ENCODE measurements at places on chromosomes 16 and 17.

DNA sequence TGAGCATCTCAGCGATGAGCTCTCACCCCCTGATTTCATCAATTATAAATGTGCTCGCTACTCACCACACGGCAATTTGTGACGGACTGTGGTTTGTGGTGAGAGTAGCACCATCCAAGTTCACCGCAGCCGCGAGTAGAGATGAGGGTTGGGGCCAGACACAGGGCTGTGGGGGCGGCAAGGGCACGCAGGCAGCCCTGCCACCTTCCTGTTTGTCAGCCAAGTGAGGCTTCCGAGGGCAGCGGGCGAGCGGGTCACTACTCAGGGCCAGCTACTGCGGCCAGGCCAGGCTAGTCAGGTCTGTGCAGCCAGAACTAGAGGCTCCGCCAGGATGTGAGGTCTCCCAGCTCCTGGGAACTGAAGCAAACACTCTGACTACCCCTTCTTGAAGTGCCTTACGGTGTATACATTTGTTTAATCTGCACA, 39.6 kb upstream of the MEOX1 start:
- no peak for DNase-seq

DNA sequence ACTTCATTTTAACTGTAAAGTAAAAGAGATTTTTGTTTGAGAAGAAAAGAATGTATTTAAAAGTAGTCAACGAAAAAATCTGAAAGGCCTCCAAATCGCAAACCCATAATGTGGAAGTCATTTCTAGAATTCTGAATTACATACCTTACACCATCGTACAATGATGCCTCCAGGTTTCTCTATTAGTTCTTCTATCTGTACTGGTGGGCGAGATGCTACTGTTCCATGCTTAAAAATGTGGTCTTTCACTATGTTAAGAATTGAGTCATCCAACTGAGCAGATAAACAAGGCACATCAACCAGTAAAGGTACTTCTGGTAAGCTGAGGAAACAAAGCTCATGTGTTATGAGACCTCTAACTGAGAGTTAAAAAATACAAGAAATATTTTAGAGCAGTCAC, 28.5 kb downstream of the CRLF3 start:
- no peak for DNase-seq

DNA sequence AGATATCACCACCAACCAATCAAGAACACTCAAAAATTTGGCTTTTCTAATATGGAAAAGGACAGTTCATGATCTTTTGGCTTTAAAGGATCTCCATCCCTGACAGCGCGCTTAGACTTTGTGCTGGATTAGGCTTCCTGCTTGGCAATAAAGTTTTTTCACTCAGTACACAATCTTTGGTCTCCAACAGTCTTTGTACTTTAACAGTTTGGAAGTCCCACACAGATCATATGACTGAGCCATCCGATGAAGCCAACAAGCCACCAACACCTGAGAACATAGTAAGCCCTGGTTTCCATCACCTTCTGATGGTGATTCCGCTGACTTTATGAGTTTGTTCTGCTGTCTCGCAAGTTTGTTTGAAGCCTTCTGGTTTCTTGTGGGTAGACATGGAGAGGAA, 34.3 kb downstream of the SMURF2 start:
- no peak for DNase-seq

- no peak for DNase-seq
Measured at GRCh38 chr17:48593840-48594537, 410 bp upstream of the HOXB5 start.

GRCh38 chr17:7997186-7997585, 5.2 kb upstream of the GUCY2D start:
- DNase-seq: no peak

DNA sequence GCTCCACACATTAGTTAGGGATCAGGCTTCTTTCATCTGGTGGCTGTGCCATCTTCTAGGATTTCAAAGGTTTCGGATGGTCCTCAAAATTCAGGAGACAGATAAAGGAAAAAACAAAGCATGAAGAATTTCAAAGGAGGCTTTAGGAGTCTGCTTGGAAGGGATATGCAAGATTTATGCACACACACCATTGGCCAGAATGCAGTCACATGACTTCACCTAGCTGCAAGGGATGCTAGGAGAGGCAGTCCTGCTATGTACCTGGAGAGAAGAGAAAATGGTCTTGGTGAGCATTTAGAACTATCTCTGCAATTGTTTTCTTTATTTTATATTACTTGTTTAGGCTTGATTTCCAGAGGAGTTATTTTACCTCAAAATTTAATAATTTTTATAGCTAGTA, 174.6 kb downstream of the PCTP start:
- DNase-seq: no peak

GRCh38 chr17:75652934-75653549, 13.9 kb downstream of the RECQL5 start:
- DNase-seq: no peak

- no peak for DNase-seq
Measured at GRCh38 chr16:69660166-69660565, 66.2 kb downstream of the NQO1 start.

DNA sequence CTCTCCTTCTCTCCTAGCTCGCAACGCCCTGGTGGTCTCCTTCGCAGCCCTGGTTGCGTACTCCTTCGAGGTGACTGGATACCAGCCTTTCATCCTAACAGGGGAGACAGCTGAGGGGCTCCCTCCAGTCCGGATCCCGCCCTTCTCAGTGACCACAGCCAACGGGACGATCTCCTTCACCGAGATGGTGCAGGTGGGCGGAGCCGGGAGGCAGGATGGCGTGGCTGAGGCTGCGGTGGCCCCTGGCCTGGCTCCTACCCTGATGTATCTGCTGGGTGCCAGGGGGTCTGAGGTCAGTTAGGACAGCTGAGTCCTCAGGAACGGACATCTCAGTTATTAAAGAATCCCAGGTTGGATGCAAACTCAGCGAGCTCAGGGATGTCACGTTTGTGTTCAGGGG, 16.7 kb downstream of the SLC26A11 start:
- no peak for DNase-seq

DNA sequence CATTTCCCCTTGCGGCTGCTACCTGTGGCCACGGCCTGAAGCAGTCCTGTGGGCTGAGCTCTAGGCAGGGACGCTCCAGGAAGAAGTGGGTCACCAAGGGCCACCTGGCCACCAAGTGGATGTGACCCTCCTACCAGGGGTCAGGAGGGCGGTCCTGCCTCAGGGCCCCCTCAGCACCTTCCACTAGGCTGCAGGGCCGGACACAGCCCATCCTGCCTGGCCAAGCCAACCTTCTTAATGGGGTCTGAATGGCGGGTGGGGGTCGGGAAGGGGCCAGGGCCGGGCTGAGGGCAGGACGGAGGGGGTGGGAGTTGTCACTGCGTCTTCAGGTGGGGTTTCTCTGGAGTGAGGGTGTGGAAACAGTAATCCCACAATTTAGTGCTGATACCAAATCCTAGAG, 13.2 kb upstream of the MLKL start:
- DNase-seq: no peak

DNA sequence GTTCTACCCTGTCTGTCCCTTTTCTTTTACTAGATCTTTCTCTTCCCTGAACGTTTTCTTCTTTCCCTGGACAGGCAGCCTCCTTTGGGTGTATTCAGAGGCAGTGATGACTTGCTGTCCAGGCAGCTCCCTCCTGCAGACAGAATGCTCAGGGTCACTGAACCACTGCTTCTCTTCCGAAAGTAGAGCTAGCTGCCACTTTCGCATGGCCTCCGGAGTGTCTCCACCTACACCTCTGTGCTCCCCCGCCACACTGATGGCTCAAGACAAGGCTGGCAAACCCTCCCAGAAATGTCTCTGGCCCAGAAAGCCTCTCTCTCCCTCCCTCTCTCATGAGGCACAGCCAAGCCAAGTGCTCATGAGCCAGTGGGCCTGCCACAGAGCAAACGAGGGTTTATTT, 207.8 kb downstream of the CDRT15L2 start:
- no peak for DNase-seq

- no peak for DNase-seq
Measured at GRCh38 chr17:246851-247421, 65.5 kb upstream of the DOC2B start.

GRCh38 chr16:7509963-7510601, 177.4 kb downstream of the RBFOX1 start:
- no peak for DNase-seq

GRCh38 chr17:12911239-12911638, 106.6 kb downstream of the ELAC2 start:
- no peak for DNase-seq

DNA sequence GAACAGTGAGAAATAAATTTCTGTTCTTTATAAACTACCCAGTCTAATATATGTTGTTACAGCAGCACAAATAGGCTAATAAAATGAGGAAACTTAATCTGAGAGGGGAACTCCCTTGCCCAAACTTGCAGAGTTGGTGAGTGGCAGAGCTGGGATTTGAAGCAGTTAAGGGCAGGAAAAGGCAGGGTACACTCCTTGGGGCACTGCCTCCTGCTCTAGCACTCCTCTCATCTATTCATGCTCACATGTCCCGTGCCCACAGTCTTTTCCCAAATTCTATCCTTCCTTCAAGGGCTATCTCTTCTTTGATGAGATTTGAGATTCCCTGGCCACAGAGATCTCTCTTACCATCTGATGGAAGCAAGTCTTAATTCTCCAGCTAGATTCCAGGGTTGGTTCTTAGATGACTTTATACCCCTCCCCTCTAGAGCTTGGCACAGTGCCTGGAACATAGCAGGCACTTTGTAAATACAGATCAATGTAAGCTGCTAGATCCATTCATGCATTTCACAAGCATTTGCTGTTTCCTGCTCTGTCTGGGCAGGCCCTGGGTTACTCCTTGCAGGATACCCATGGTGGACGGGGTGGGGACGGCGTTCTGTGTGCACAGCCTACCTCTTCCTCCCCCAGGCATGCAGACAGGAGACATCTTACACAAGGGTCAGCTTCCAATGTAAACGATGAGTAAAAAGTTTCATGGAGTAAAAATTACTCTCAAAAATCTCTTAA, 39.2 kb upstream of the ABCC12 start:
- no peak for DNase-seq

GRCh38 chr16:29683543-29684090, 4.6 kb downstream of the QPRT start:
- DNase-seq: no peak

GRCh38 chr16:30947859-30948666, 805 bp upstream of the ORAI3 start:
- peak; percentile 92 for DNase-seq

DNA sequence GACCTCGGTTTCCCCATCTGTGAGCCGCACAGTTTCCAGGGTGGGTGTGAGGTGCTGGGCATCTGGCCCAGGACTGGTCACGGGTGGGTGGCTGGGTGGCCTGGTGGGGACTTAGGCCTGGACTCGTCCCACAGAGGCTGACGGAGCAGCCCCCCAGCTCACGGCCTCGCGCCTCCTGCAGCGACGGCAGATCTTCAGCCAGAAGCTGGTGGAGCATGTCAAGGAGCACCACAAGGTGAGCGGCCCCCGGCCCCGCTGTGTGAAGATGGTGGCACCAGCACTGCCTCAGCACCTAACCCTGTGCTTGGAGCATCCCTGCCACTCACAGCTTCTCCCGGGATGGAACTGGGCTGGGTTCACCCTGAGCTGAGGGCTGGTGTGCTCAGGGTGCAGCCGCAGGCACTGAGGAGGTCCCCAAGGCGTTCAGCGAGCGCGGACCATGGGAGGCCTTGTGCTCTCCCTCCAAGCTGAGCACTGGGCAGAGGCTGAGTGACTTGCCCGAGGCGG, 2.4 kb downstream of the CDT1 start:
- DNase-seq: no peak

- DNase-seq: no peak
Measured at GRCh38 chr16:88465387-88465983, 12.4 kb downstream of the ZFPM1 start.

GRCh38 chr16:67645397-67646121, 615 bp downstream of the CARMIL2 start:
- DNase-seq: no peak

GRCh38 chr17:45977506-45977824, 21.6 kb upstream of the STH start:
- no peak for DNase-seq

- peak; percentile 49 for DNase-seq
Measured at GRCh38 chr16:25135254-25135878, 23.8 kb downstream of the LCMT1 start.

DNA sequence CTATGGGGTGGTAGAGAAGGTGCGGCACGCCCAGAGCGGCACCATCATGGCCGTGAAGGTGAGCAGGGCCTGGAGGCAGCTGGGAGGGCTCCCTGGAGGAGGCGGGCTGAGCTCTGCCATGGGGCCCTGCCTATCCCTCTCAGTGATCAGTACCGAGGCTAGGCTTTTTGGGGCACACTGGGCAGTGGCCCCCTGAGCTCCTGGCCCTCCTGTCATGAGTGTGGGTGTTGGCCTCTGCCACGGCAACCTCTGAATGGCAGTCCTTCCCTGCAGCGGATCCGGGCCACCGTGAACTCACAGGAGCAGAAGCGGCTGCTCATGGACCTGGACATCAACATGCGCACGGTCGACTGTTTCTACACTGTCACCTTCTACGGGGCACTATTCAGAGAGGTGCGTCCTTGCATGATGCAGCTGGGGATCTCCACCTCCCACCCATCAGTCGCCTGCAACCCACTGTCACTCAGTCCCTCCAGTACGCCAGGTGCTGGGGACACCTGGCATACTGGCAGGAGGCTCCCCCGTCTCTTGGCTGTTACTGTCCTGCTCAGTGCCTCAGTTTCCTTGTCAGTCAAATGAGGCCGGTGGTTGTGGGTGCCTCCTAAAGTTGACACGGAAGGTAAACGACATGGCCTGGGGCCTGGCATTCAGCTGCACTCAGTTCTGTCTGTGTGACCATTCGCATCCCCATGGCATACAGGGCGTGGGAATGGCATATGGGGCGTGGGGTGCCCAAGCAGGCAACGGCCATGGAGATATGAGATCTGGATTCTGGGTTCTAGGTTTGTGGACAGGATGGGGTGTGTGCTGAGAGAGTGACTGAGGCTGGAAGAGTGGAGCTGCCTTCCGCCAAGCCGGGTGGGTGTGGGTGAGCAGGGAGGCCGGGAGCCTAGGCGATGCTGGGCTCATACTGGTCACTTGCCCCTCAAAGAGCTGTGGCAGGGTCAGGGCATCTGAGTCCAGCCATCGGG, 16.4 kb downstream of the MAP2K3 start:
- DNase-seq: no peak

GRCh38 chr16:29862383-29862883, 593 bp downstream of the CDIPT start:
- no peak for DNase-seq

GRCh38 chr16:83953796-83954576, 946 bp downstream of the OSGIN1 start:
- peak; percentile 1 for DNase-seq

- DNase-seq: no peak
Measured at GRCh38 chr17:13619462-13619861, 17.7 kb upstream of the HS3ST3A1 start.

DNA sequence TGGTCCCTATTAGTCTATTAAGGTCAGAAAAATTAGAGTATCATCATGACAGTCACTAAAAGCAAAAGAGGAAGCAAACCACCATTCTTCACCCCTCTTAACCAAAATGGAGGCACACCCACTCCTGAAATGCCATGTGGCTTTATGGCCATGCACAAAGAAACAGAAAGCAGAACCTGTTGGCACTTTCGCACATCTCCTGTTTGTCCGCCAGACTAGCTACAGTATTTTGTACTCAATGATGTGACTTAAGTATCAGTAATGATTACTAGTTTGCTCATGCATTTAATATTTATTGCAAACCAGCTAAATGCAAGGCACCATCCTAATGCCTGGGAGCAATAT, 70.2 kb upstream of the GNAO1 start:
- DNase-seq: no peak
